ENCODE measurements at places on chromosomes 6 and 20.
A peak's percentile ranks its signal among the peaks of the same experiment; 100 is the strongest.

- no peak for DNase-seq
Measured at GRCh38 chr6:52420668-52421358, 671 bp downstream of the EFHC1 start.

DNA sequence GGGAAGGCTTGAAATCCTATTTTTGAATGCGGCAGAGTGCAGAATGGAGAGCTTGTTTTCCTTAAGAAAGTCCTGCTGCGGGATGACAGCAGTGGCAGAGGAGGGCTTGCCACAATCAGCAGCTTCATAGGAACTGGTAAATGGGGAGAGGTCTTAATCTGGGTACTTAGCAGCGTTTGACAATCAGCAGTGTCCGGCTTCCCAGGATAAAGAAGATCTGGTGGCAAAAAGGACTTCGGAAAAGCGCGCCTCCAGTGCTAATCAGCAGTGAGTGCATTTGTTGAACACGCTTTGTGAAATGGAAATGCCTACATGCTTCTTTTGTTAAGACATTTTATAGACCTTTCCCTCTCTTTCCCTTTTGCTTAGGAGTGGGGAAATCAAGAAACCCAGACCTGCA, 735.7 kb downstream of the QKI start:
- DNase-seq, result no peak

DNA sequence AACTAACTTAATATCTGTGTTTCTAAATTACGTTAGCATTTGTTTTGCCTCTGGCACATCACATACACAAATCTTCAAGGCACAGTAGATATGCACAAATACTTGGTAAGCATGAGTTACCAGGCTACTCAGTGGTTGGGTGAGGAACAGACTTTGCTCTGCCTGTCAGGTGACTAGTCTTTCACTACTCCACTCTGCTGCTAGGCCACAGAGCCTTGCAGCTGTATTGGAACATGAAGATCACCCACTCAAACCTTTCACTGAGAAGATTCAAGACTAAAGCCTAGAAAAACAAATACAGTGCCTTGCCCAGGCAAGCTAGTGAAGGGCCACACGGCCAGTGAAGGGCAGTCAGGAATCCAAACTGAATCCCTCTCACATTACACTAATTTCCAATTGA, 47.0 kb downstream of the DTNBP1 start:
- no peak for DNase-seq

DNA sequence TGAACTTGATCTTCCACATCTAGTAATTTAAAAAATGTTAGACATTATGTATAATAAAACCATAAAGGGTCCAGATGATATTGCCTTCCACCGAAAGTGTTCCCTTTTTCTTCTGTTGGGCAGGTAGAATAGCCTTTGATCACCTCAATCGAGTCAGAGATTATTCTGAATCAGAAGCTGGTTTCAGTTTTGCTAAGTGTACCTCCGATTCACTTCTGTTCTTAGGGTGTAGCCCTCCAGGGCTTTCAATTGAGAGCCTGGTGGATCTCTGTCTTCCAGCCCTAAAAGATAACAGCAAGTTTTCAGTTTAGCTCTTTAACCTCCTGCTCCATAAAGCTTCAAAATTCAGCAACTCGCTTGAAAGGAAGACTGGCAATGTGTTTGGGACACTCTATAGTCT, 21.1 kb upstream of the AIG1 start:
- no peak for DNase-seq

- DNase-seq, result no peak
Measured at GRCh38 chr6:130716466-130716865, 110.7 kb upstream of the SMLR1 start.

DNA sequence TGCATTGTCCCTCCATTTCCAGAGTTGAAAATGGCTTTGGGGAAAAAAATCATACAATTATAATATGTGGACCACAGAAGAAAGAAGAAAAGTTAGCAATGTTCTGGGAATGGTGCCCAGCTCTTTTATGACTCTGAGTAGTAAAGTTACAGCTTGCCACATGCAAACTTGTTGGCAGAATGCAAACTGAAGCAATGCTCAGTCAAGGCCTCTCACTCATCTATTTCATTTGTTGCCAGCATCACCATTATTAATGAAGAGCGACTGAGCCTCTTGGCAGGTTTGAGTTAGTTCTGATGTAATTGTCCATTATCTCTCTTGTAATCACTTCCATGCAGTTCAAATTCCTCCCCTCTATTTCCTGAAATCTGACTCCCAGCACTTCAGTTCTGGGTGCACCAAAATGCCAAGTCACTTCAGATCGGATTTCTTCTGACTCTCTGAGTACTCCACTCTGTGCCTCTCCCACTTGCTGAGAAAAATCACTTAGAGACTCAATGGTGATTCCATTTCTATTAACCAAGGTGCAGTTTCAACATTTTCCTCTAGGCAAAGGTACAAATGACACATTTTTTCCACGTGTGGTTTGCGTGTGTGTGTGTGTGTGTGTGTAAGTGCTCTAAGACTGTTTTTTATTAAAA, 154.4 kb upstream of the STMND1 start:
- no peak for DNase-seq

DNA sequence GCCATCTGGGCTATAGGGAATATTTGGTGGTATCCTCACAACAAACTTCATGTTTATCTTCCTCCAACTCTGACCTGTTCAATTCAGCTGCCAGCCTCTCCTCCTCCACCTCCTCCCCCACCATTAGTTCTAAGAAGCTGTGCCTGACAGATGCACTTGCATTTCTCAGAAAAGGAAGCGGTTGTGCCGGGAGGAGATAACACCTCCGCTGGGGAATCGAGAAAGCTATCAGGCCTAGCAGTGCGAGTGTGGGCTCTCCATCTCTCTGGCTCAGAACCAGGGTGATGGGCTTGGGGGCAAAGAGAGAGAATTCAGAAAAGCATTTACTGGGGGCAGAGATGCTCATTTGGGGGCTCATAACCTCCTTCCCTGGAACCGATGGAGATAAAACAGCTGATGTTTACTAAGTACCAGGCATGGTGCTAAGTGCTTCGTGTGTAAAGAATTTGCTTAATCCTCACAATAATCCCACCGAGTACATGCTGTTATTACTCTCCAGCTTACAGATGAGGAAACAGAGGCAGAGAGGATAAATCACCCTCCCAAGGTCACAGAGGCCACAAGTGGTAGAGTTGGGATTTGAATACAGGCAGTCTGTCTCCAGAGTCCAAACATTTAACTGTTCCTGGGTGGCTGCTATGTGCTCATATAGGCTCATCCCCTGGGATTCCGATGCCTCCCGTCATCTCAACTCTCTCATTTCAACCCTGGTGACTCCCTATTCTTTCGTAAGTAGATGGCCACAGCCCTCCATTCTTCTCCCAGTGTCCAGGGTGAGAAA, 38.3 kb downstream of the COX4I2 start:
- peak; percentile 71 for DNase-seq

GRCh38 chr20:32326504-32326845, 31.7 kb upstream of the ASXL1 start:
- no peak for DNase-seq

DNA sequence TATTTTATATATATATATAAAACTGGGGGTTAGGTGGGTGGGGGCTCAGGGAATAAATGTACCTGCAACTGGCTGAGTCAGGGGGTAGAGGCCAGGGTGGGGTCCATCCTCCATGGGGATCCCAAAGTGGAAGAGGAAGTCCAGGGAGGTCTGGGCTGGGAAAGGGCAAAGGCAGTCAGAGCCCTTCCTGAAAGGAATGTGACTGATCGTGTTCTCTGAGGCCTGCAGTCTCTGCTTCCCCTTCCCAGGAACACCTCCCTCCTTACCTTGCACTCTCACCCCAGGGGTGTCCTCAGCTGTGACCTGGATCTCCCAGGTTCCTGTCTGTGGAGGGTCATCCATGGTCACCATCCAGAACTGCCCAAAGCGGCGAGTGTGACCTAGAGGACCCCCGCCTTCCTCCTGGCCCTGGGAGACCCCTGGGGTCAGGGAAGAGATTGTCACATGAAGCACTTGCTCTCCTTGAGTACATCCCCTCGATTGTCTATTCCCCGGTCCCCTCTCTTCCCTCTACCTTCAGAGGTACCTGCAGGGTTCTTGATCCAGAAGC, 4.7 kb downstream of the SAPCD1 start:
- no peak for DNase-seq

GRCh38 chr6:82910820-82911219, 154.8 kb downstream of the UBE3D start:
- DNase-seq, result no peak

- no peak for DNase-seq
Measured at GRCh38 chr6:93343476-93343875, 75.9 kb downstream of the EPHA7 start.

DNA sequence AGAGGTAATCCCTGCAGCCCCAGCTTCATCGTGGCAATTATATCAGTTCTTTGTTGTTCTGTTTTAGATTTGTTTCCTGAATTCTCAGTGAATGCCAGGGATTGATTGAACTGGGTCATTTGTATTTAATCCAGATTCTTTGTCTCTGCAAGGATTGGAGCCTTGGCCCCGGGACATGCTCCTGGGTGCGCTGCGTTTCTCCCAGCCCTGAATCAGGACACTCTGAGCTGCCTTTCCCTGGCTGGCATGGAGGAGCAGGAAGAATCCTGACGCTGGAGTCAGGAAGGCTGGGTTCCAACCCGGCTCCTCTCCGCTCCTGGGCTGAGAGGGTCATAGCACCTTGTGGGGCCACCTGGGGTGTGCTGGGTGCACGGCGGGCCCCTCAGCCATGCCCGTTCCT, 545.6 kb downstream of the QKI start:
- DNase-seq, result no peak

DNA sequence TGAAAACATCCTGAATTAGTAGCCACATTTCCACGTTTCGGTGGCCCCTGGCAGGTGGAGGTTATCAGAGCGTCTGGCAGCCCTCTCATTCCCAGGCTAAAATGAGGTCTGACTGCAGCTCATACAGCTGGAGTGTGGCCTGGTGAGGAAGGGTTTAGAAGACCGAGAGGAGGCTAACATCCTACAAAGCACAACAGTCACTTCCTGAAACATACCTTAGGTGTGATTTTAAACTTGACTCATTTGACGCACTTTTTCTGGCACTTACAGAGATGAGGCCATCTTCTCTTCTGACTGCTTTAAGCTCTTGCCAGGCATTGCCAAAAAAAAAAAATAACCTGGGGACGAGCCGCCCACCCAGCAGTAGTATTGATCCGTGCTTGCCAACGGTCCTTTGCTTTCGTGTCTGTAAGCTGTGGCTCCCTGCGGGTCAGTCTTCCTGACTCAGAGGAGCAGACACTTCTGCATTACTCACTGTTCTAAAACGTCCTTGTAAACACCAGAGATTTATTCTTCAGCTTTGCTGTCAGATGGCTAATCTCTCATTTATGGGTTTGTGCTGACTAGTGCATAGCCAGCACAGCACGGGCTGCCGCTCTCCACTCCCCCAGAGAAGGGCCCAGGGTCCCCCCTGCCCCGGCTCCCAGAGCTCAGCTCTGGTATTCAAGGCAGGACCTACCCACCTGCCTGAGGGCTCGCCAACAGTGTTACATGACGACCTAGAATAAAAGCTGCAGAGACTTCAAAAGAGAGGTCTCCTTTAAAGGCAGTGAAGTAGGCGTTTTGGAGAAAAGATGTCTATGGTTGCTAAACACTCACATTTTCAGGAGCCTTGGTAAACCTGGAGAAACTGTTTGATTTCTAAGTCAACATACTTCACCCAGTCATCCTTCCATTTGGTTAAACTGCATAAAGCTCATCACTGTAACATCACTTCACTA, 78.5 kb upstream of the FRMD1 start:
- DNase-seq, result no peak

DNA sequence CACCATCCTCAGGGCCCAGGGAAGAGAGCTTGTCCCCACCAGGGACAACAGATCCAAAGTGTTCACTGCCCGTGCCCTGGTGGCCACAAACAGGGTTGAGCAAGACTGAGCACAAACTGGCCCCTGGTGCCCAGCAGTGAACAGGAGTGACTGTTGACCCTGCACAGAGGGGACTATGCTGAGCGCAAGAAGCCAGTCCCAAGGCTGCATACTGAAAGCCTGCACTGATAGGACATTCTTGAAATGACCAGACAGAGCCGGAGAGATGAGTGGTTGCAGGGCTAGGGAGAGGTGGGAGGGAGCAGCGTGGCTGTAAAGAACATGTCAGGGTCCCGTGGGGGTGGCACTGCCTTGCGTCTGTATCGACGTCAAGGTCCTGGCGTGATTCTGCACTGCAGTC, 2.9 kb upstream of the FNDC11 start:
- no peak for DNase-seq

- DNase-seq, result no peak
Measured at GRCh38 chr6:50845499-50846143, 26.9 kb downstream of the TFAP2B start.

- no peak for DNase-seq
Measured at GRCh38 chr6:158567152-158567551, 7.3 kb downstream of the TMEM181 start.

- no peak for DNase-seq
Measured at GRCh38 chr6:140050101-140050995, 675.9 kb upstream of the CITED2 start.

DNA sequence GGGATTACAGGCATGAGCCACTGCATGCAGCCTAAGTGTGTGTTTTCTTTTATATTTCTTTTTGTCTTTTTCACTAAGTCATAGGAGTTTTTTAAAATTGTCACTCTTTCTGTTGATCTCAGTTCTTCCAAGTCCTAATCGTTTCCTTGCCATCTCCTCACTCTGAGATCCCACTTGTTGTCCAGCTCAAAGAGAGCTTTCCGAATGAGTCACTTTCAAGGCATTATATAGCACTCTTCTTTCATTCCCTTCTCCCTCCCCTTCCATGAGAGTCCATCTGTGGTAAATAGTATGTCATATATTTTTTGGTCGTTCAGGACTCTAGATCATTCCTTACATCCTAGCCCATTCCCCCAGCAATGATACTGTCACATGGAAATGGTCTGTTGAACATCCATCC, 4.3 kb downstream of the VAPB start:
- no peak for DNase-seq

GRCh38 chr6:33962246-33963027, 158.6 kb upstream of the MLN start:
- DNase-seq, result no peak

- no peak for DNase-seq
Measured at GRCh38 chr20:23269954-23270353, 80.6 kb upstream of the NXT1 start.

DNA sequence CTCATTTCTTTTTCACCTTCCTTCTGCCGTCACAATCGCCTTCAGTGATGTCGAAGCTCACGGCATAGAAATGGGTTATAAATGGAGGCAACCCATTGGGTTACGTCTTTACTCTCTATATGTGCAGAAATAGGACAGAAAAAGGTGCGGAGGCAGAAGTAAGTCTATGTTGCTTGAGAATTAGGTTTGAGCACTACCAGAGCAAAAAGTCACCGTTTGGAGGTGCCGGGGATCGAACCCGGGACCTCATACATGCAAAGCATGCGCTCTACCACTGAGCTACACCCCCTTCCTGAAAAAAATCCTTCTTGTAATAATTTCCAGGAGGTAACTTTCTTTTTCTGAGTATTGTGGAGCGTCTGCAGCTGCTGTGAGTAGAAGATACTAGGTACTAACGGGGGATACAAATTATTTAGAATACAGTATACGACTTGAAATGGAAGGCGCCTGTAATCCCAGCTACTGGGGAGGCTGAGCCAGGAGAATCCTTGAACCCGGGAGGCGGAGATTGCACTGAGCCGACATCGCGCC, 134.2 kb downstream of the TRIM27 start:
- peak; percentile 13 for DNase-seq

- no peak for DNase-seq
Measured at GRCh38 chr6:163437466-163437865, 22.9 kb downstream of the QKI start.
